ENCODE measurements at places on chromosomes 7 and 10.

GRCh38 chr7:18020138-18020715 is 7.4 kb downstream of the PRPS1L1 start:
- no peak for DNase-seq

- no peak for DNase-seq
These were observed 4.8 kb upstream of the ADAP1 start for GRCh38 chr7:959271-959670.

GRCh38 chr10:649798-650440 is 39.5 kb downstream of the DIP2C start:
- DNase-seq: no peak

DNA sequence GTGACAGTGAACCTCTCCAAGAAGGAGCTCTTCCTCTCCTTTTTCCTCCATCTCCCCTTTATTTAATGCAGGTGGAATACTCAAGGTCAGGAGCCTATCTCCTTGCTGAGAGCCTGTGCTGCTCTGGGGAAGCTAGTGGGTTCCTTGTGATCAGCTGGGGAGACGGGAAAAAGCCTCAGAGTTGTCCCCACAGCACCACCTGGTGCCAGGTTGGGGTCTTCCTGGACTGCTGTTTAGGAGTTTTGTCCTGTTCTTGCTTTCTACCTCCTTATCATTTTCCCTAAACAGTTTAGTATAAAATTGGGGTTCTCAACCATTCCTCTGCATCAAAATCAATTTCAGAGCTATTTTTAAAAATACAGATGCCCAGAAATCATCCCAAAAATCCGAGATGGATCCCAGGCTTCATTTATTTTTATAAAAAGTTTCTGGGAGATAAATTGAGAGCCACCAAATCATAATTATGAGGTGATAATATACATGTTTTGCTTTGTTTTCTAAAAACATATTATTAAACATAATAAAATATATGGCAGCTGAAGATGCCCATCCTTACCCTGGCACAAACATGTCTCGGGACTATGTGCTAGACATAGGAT is 44.3 kb downstream of the MACC1 start:
- no peak for DNase-seq

- DNase-seq: no peak
These were observed 1.3 kb downstream of the TYSND1 start for GRCh38 chr10:70145166-70145665.

- DNase-seq: no peak
These were observed 100.8 kb downstream of the PLCE1 start for GRCh38 chr10:94094540-94094939.

DNA sequence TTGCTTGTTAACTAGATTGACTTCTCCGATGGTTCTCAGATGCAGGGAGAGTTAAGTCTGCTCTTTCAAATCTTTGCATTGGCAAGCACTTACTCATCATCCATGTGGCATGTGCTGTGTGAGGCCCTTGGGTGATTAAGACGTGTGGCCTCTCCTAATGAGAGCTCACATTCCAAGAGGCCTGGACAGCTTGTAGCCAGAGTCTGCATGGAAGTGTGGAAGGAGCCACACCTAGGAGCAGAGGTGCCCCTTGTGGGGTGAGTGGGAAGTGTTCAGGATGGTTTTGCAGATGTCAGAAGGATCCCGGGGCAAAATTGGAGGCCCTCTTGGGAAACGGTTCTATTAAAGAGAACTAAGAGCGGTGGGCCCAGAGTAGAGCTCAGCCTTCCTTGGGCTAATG is 225.9 kb downstream of the PAXIP1 start:
- no peak for DNase-seq

GRCh38 chr7:120504386-120504785 is 231.4 kb downstream of the KCND2 start:
- no peak for DNase-seq

DNA sequence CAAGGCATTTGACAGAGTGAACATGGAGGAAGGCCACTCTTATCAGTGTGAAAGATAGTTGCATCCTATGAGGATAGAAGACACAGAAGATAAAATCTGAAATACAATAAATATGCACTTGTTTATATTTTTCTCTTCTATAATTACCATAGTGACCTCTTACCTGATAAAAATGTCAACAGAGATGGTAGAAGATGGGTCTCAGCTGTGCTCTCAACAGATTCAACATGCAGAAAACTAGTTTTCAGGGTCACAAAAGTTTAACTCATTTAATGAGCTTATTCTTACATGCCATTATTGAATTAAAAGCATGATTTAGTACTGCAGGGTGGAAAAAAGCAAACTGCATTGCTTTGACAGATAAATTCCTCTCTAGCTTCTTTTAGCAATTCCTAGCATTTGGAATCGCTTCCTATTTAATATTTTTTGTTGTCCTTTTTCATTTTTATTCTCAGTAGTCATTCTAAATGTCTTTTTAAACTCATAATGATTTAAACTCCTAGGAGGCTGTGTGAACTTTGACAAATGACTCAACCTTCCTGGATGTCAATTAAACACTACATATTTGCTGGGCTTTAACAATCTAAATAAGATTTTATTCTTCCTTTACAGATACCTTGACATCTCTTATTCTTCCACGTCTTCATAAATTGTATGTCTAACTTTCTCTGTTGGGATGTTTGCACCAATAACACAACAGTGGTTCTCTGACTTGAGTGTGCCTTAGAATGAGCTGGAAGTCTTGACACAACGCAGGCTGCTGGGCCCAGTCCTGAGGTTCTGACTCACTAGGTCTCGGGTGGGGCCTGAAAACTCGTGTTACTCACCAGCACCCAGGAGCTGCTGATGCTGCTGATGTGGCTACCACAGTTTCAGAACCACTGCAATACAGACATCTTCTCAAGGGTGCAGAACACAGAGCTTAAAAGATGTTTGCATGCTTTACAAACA is 565.5 kb upstream of the IGFBP3 start:
- no peak for DNase-seq

DNA sequence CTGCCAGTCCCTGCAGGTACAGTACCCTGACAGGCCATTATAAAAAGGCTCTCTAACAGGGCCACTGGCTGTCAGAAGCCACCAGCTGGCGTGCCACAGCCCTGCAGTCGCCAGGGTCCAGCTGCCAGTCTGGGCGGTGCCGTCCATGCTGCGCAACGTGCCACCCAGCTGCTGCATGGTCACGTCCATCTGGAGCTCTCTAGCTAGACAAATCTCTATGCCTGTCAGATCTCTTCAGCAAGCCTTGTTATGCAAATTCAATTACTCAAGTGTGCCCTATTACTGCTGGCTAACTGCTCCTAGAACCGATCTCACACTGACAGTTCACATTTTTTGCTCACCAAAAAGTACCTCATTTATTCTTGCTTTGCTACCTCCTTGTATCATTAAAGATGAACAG is 75.9 kb downstream of the HIBADH start:
- DNase-seq: no peak

DNA sequence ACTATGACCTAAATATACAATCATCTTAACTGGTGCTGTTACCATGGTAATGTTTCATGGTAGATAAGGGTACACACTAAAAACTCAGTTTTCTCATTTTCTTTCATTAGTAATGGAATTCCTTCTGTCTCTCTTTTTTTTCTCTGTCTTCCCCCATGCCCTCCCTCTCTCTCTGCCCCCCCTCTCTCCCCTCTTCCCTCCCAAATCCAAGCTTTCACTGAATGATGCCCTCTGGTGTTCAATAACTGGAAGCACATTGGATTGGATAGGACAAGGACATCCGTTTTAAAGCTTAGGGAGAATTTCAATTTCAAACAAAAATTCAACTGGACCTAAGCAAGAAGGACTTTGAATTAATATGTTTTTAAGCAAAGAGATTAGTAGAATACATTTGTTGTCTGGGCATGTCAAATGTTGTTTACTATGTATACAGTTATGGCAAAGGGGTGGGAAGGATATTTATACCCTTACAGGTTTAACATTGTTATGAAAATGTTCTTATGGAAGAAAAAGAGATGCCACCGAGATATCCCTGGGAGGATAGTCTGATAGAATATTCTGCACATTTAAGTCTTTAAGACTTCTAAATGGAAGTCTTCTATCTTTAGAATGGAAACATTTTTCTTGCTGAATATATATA is 6.1 kb downstream of the CHRM2 start:
- DNase-seq: no peak

- no peak for DNase-seq
These were observed 757.0 kb upstream of the C7orf33 start for GRCh38 chr7:147833557-147833956.

- no peak for DNase-seq
These were observed 116.6 kb upstream of the WDR11 start for GRCh38 chr10:120734483-120735078.

DNA sequence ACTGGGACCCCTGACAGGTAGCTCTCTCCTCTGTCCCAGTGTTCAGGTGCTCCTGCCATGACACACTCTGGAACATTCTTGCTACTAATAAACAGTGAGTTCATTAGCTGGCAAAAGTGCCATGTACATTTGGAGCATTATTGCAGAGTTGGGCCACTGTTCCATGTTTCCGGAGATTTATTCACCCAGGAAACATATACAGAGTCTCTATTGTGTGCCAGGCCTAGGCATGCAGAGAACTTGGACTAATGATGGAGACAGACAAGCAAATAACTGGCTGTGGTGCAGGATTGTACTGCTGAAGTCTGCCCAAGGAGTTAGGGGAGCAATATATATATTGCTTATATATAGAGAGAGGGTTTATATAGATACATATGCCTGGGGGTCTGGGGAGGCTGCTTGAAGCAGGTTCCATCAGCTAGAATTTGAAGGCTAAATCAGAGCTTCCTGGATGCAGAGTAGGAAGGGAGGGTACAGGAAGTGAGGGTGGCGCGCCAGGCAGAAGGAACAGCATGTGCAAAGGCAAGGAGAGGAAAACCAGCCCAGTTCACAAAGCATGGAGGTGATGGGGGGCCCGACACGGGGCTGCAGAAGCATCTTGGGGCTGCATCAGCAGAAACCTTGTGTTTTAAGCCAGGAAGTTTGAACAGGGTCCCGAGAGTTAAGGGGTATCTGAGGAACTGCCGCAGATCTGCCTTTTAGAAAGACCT is 22.7 kb upstream of the EEPD1 start:
- DNase-seq: no peak

- no peak for DNase-seq
These were observed 12.7 kb downstream of the NRBF2 start for GRCh38 chr10:63145782-63146181.

DNA sequence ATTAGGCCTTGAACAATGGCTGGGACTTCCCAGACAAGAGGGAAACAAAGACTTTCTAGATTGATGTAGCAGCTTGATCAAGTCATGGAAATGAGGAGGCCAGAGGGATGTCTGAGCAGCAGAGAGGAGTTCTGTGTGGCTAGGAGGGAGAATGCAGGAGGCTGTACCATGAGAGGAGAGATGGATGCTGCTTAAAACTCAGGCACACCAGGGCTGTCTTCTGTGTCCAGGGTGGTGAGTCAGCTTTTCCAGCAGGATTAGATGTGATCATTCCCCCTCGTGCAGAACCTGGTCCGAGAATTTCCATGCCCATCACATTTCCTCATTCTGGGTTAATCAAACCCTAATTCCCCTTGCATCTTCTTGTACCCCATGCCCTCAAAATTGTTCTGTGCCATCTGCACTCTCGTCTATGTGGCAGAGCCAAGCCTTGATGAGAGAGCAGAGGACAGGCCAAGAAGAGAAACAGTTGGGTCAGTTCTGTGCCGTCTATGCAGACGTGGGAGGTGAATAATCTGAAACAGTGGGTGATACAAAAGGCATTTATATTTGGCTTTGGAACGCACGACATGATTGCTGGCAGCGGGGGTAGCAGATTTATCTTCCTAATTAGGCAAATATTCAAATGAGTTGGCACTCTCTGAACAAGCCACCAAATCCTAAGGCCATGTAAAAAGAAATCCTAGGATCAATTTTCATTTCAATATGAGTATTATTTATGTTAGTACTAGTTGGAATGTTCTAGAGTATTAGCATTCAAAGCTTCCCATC is 160.7 kb downstream of the TMEM178B start:
- no peak for DNase-seq

DNA sequence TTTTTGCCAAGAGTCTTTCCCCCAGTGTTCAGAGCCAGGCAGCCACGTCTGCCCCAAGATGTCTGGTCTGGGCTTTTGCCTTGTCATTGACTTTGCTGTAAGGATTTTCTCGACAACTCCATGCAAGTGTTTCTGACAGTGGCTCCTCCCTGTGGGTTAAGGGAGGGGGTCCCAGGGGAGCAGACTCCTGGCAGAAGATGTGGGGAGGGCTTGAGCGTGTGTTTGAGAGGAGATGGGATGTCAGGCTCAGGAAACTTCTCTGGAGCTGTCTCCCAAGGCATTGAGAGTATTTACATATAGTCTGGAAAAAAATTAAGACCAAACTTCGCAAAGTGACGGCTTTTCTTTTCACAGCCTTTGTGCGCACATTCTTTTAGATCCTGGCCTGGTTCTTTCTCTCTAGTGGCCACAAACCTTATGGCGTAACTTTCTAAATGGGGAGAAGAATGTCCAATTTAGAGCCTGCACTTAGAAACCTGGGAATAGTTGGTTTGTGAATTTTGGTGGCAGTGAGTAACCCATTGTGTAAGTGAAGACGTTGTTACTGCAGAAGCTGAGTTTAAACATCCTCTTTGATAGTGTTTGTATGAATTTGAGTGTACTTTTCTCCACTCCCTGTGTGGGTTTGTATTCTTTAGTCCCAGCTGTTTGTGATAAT is 201.5 kb downstream of the LRMDA start:
- no peak for DNase-seq

DNA sequence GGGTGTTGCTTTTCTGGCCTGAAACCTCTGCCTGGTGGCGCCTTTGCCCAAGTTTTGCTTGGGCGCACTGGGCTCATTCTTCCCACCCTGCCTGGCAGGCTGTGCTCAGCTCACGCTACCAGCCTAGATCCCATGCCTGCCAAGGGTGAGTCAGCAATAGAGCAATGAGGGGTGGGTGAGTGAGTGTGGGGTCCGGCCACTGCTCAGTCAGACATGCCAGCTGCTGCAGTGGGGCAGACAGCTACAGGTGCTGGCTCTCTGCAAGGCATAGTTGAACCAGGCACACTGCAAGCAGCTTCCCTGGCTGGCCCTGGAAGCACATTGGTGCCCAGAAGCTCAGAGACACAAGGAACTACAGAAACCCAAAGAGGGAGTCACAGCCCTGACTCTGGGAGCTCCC is 680.9 kb upstream of the LRRTM3 start:
- no peak for DNase-seq

GRCh38 chr10:70672165-70673042 is at the start of gene ADAMTS14:
ADAMTS14 (plus strand) TSS chr10:70672506; CDS start chr10:70672803, 297 bp downstream.
- DNase-seq: no peak

Data from stimulated activated CD4-positive, alpha-beta T cell treated with anti-CD3 and anti-CD28 coated beads, Interleukin-4, amount 100 ng/mL, for 4 hours (primary cell).